ENCODE measurements at places on chromosomes 4 and X.

GRCh38 chrX:42797651-42798269 is 19.8 kb upstream of the PPP1R2C start:
- no peaks in the 10 kb centered on the region for H3K36me3 ChIP-seq
- H3K4me3 ChIP-seq: no peak overlapping the region
- H3K27me3 ChIP-seq: no peaks in the 10 kb centered on the region
- DNase-seq: no peak
- H3K4me1 ChIP-seq: no peaks in the 10 kb centered on the region
- no peak overlapping the region for H3K27ac ChIP-seq

- no peaks in the 10 kb centered on the region for H3K36me3 ChIP-seq
- no peaks in the 10 kb centered on the region for H3K4me1 ChIP-seq
- H3K27me3 ChIP-seq: no peaks in the 10 kb centered on the region
- H3K4me3 ChIP-seq: no peak overlapping the region
- DNase-seq: no peak
These were observed 3.8 kb downstream of the ANKRD50 start for GRCh38 chr4:124708517-124709300.

- no peak overlapping the region for H3K27ac ChIP-seq
- H3K4me3 ChIP-seq: no peak overlapping the region
- no peaks in the 10 kb centered on the region for H3K36me3 ChIP-seq
- DNase-seq: no peak
These were observed 24.9 kb downstream of the CEP135 start for GRCh38 chr4:55973650-55974049.

DNA sequence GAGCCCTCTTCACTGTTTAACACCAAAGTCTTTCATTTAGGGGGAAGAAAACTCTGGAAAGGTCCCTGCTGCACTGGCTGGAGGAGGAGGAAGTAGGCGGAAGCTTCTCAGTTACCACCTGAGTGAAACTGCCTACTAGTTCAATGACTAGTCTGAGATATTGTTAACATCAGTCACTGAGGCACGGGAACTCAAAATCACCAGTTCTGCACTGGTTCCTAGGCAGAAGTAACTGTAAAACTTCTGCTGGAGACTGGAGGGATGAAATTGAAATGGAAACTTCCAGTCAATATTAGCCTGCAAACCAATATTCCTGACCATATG is 178.3 kb downstream of the SNCA start:
- no peaks in the 10 kb centered on the region for H3K4me1 ChIP-seq
- no peaks in the 10 kb centered on the region for H3K36me3 ChIP-seq
- H3K27me3 ChIP-seq: no peaks in the 10 kb centered on the region
- no peak overlapping the region for H3K27ac ChIP-seq
- no peak overlapping the region for H3K4me3 ChIP-seq

DNA sequence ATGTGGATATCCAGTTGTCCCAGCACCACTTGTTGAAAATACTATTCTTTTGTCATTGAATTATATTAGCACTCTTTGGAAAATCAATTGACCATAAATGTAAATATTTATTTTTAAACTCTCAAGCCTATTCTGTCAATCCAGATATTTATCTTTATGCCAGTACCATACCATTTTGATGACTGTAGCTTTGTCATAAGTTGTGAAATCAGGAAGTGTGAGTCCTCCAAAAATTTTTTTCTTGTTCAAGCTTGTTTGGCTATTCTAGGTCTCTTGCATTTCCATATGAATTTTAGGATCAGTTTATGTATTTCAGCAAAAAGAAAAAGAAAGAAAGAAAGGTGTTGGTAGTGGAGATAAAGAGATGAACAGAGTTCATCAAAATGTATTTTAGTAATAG is 8.2 kb upstream of the SMPX start:
- no peaks in the 10 kb centered on the region for H3K36me3 ChIP-seq
- no peak overlapping the region for H3K4me3 ChIP-seq
- no peaks in the 10 kb centered on the region for H3K27me3 ChIP-seq
- no peak for DNase-seq
- H3K4me1 ChIP-seq: no peaks in the 10 kb centered on the region

GRCh38 chr4:62130637-62131036 is 930.5 kb downstream of the ADGRL3 start:
- H3K27me3 ChIP-seq: no peaks in the 10 kb centered on the region
- H3K27ac ChIP-seq: no peak overlapping the region
- H3K4me3 ChIP-seq: no peak overlapping the region
- H3K36me3 ChIP-seq: no peaks in the 10 kb centered on the region
- no peaks in the 10 kb centered on the region for H3K4me1 ChIP-seq
- DNase-seq: no peak

- no peaks in the 10 kb centered on the region for H3K36me3 ChIP-seq
- no peak overlapping the region for H3K27ac ChIP-seq
- no peaks in the 10 kb centered on the region for H3K4me1 ChIP-seq
- no peaks in the 10 kb centered on the region for H3K27me3 ChIP-seq
These were observed 3.6 kb upstream of the EIF4E start for GRCh38 chr4:98932539-98932938.
